ENCODE measurements at places on chromosomes 4 and X. TPM values are rescaled to one million over a fixed set of nuclear protein-coding genes. Genes with fewer than 3 reads are reported as not detected.

DNA sequence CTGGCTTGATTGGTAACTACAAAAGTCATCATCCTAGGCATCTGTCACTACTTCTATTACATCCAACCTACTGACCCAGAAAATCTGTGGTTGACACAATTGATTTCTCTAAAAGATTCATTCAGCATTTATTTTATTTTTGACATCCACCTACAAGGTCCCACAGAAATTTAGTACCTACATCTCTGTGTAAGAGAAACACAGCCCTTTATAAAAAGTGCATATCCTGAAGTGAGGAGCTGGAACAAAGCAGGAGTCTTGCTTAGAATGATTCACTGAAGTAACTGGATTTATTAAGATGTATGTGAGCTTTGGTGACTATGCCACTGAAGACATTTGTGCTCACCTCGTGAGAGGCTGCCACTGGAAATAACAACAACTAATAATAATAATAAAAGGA, 391.0 kb downstream of the GPAT3 start:
- no peak for DNase-seq

- no peak for DNase-seq
These were observed 10.4 kb upstream of the DRD5 start for GRCh38 chr4:9771034-9771433.

The KCND1 gene
- 6.5 TPM for total RNA-seq

DNA sequence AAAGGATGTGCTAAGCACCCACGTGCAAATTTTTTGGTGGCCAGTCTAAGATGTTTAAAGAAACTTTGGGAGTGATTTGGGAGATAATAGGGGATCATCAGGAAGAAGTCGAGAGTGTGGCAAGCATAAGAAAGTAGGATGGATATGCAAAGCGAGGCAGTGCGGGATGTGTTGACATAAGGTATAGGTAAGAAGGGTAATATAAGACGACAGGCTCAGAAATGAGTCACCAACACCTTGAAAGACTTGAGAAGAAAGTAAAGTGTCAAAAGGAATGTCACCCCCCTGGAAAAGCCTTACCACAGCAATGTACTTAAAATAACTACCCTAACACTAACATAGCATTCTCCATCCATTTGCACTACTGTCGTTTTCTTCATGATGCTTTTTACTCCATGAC, 69.8 kb upstream of the BMP2K start:
- DNase-seq = no peak

DNA sequence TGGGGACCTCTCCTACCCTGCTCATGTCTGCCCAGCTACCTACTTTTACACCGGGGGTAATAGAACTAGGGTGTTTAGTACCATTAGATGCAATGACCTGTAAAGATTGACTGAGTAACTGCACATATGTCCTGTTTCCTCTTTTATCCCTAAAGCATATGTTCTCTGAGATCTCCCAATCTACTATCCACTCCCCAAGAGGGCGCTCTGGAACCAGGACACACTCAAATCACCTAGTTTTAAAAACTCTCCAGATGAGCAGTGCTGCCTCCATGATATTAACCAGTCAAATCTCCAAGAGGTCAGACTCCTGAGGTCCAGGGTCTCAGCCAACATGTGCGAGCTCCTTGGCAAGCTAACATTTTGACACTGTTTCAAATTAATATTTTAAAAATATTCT, 87.0 kb upstream of the TSPAN5 start:
- DNase-seq = no peak

GRCh38 chr4:114729068-114729738, 130.6 kb downstream of the UGT8 start:
- DNase-seq = no peak

- DNase-seq = no peak
These were observed 623.8 kb upstream of the HTR2C start for GRCh38 chrX:113959912-113960626.

The FGF5 gene
- total RNA-seq = 0.12 TPM

Data from mucosa of gallbladder (tissue), 1 donor.